ENCODE measurements at places on chromosomes 16 and 17.

- DNase-seq: no peak
Measured at GRCh38 chr16:90027611-90028010, 8.4 kb upstream of the DBNDD1 start.

DNA sequence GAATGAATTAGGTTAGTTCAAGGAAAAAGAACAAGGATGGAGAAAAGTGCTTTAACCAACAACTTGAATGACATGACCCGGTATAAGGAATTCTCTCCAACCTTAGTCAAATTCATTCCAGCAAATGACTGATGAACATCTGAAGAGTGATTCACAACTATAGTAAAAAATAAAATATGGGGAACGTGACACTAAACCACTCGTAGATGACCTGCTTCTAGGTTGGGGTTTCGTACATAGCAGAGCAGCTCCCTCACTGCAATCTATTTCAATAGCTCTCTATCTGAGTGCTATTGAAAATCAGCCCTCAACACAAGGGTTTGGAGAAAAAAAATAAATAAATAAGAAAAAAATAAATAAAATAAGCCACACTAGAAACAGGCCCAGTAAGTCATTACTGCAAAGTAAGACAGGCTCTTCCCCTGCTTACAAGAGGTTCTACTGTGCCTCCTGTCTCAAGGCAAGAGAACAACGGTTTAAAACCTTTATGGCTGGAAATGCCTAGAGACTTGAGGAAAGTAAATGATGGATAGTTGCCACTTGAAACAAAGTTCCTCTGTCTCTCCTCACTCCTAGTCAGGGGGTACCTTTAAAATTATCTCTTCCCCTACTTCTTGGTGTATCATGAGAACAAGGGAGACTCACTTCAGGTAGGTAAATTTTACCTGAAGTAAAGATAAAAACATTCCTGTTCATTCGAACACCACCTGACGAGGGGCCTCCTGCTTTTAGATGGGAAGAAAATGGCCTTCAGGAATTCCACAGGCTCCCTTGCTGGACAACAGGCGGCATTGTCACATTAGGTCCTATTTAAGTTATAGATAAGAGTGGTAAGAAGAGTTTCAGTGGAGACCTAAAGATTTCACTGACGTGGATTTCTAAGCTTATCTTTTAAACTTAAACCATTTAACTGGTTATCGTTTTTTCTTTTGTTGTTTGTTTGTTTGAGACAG is 20.5 kb downstream of the COG7 start:
- no peak for DNase-seq

DNA sequence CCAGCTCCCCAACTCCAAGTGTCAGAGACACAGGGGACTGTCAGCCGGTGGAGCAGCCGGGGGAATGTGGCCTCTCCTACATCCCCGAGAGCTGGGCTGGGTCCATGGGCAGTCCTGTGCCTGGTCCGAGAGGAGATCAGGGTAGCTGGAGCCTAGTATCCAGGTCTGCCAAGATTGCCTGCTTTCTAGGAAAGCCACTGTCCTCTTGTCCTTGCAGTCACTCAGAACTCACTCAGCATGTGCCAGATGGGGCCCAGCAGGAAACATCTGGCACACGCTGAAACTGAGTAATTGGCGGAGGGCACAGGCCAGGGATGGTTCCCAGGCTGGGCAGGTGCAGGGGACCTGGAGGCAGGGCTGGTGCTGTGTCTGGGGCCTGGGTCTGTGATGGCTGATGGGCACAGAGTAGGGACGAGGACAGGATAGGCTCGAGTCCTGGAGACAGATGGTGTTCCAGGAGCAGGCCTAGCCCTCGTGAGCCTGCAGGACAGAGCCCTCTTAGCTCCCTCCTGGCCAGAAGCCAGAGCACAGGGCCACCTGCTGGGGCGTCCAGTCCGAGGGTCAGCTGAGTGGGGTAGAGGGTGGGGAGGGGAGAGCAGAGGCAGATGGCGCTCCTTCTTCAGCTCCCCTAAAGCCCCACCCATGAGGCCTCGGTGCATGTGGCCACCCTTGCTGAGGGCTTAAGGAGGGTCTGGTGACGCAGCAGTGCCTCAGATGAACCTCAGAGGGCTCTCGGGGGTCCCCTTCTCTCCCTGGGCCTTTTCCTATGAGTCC is 31.1 kb downstream of the ADCY7 start:
- no peak for DNase-seq

- no peak for DNase-seq
Measured at GRCh38 chr17:33905338-33905800, 349.7 kb upstream of the CCL2 start.

All from AG10803 (cell line).